ENCODE measurements at places on chromosomes 6 and 20. TPM values are rescaled to one million over a fixed set of nuclear protein-coding genes. Genes with fewer than 3 reads are reported as not detected.

DNA sequence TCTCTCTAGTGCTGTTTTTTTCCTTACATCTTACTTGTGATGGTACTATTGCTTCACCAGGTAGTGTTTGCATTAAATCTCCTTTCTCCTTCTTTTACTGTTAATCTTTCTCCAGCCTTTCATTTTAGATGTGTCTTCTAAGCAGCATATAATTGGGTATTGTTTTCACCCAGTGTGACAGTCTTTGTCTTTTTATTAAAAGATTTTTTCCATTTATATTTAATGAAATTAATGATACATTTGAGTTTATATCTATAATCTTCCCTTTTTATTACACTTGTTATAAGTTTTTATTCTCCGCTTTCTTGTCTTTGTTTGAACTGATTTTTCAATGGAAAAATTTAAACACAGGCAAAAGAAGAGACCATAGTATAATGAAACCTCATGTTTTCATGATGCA is 8.7 kb downstream of the COL20A1 start:
- DNase-seq = no peak

GRCh38 chr6:150534553-150534952 is 65.1 kb upstream of the PLEKHG1 start:
- DNase-seq = no peak

GRCh38 chr6:105620878-105621277 is 218.0 kb upstream of the PREP start:
- DNase-seq = no peak

DNA sequence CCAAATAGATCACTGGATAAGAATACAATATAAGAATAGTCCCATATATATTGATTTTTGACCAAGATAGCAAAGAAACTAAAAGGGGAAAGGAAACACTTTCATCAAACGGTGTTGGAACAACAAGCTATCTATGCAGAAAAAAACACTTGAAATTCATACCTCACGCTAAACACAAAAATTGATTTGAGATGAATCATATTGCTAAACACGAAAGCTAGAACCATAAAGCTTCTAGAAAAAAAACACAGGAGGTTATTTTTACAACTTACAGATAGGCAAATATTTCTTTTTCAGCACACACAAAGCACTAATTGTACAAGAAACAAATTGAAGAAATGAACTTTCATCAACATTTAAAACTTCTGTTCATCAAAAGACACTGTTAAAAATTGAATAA is 36.7 kb upstream of the TMEM14A start:
- no peak for DNase-seq

DNA sequence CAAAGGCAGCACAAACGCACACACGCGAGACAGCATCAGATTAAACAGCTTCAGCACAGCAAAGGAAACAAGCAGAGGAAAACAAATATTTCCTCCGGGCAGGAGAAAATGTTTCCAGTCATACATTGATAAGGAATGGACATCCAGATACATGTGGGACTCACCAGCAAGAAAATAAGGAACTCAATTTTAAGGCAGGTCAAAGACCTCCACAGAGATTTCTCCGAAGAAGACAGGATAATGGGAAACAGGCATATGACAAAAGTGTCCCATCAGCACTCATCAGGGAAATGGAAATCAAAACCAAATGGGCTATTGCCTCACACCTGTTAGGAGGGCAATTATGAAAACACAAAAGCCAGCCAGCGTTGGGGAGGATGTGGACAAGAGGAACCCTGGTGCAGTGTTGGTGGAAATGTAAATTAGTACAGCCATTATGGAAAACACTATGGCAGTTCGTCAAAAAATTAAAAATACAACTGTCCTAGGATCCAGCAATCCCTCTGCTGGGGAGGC is 9.7 kb upstream of the SLCO4A1 start:
- no peak for DNase-seq

DNA sequence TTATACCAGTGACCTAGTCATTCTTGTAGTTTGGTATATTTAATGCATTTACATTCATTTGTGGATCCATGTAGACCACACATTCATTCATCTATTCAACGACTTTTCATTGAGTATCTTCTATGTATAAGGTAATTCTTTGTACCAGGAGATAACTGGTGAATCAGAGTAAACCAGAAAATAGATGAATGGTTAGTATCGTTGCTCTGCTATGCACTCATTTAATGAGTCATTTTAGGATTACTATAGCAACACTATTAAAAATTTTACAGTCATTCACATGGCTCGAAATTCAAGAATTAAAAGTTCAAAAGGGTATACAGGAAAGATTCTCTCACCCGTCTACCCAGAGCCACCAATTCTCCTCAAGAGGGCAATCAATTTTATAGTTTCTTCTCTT is 26.8 kb downstream of the DOK5 start:
- DNase-seq = no peak

- no peak for DNase-seq
Measured at GRCh38 chr6:63584125-63584514, 11.8 kb downstream of the LOC128125822 start.

DNA sequence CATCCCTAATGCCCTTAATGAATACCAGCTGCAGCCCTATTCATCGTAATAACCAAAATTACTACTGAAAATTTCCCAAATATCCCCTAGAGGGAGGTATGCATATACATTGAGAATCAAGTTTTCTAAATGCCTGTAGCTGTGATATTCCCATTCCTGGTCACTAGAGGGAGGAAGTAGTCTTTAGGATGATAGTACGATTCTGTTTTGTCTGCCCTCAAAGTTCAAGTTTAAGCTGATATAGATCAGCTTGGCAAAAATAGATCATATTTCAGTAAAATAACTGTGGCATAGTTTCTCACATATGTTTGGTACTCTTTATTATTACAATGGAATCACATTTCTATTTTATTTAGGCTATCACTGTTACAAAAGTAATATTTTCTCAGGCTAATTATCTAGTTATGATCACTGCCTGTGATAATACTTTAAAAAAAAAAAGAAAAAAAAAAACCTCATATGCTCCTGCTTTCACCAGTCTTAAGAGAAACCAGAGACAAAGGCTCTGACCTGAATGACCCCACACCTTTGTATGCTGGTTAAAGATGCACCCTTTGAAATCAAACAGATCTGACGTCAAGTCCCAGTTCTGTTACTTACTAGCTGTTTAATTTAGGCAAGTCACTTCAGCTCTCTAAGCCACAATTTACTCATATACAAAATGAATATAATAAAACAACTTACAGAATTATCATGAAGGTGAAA is 11.0 kb downstream of the TSPYL1 start:
- no peak for DNase-seq

- DNase-seq = no peak
Measured at GRCh38 chr20:15248618-15249395, 911.4 kb upstream of the FLRT3 start.

- no peak for DNase-seq
Measured at GRCh38 chr6:108565893-108566292, 5.2 kb downstream of the FOXO3 start.

GRCh38 chr20:33013701-33014326 is 6.3 kb downstream of the BPIFB2 start:
- DNase-seq = no peak

DNA sequence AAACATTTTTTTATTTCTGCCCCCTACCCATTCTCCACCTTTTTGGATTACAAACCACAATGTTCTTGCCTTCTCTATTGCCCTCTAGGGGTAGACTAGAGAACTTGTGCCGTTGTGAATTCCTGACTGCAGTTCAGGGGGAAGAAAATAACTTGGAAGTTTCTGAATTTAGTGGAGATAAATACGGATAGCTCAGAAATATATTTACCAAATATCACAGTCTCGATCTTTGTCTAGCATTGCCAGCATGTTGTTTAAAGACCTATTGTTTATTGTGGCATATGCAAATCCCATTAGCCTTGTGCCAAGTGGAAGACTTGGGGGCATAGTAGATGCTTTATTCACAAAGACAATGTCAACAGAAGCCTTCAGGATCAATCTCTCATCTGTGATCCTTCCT is 154.1 kb upstream of the MMS22L start:
- no peak for DNase-seq

DNA sequence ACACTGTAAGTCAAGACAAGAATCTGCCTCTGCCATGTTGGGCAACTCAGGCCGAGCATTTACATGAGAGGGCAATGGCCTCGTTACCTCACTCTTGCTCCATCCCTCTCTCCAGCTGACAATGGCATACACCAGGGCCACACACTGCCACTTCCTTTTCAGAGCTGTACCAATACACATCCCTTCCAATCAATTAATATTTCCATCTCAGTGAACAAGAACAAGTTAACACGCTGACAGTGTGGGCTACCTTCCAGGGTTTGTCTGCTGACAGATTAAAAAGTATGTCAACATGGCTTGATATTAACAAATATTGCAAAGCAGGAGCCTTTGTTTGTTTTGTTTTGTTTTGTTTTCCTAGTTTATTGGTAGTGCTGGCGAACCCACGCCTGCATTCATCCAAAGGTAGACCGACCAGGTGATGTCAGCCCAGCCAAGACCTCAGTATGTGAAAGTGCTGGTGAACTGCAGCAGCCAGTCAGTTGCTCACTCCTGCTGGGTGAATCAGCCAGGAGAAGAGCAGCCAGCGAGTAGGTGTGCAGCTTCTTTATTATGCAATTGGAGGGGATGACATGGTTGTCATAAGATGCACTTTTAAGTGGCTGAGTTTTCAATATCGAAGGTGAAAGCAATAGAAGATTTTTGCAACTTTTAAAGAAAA is 487.3 kb upstream of the JARID2 start:
- no peak for DNase-seq

GRCh38 chr6:139416146-139416545 is 41.7 kb upstream of the CITED2 start:
- no peak for DNase-seq

DNA sequence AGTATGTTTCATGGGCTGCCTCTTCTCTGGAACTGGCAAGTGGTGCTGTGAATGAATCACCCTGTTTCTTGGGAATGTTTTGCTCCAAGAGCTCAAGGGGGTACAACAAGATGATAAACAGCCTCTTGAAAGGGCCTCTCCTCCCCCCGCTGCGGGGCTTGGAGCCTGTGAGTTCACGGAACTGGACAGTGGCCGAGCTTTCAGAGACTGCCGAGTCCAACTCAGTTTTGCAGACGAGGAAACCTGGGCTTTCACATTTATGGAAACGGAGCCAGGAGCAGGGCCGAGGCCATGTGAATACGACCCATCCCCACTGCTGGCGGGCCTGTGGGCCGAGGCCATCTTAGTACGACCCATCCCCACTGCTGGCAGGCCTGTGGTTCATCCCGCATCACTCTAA is 18.2 kb upstream of the SRC start:
- DNase-seq = peak; percentile 79

DNA sequence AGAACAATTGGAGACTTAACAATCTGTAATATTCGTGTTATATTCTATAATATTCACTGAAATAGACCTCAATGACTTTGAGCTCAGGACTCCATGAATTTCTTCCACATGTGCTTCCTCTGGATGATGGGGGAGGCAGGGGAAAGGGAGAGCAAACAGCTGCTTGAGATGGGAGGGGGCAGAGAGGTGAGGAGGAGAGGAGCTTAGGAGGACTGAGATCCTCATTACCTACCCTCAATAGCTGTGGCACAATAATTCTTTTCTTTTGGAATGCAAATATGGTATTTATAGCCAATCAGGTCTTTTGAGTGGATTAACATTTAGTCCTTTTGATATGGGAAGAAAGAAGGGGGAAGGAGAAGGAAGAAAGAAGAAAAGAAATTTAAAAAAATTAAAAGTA is 64.1 kb upstream of the ZNF217 start:
- no peak for DNase-seq

DNA sequence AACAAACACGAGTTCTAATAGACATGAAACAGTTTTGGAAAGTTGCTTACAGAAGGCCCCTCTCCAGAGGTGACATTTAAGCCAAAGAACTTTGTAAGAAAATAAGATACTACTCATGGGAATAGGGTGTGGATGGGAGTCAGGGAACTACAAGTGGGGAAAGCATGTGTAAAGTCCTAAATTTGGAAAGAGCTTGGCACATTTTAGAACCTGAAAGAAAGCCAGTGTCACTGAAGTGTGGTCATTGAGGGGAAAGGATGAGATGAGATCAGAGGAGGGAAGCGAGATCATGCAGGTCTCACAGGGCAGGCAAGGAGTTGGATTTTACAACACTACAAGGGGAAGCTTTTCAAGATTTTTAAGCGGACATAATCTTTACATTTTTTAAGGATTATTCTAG is 38.0 kb downstream of the VGLL2 start:
- DNase-seq = no peak

DNA sequence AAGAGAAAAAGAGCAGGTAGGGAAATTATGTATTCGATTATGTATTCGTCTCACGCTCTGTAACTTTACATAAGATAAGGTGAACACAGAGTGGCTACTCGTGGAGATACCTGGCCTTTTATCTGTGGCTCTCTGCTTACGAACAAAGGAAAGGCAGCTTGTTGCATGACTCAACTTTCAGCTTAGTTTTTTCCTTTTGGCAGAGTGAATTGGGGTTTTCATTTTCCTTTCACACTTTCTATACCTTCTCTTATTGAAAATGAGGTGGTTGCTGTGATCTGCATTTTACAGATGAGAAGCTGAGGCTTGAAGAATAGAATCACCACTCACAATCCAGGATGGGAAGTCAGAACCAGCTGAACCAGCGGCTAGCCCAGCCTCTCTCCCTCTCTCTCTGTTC is 13.3 kb upstream of the KCNK15 start:
- DNase-seq = no peak

DNA sequence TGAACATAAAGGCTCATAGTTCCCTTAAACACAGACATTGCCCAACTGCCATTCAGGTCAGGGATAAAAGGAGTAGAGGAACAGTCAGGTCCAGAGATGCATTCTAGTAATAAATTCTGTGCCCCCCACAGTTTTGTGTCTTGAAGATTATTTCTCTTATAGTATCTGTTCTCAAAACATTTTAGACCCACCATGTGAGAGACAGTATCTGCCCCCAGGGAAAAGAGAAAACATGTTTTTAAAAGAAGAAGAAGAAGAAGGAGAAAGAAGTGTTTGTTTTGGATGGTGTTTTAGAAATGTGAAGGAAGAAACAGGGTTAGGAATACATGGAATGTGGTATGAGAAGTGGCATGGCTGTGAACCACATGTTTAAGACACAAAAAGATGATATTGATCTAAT is 629.6 kb upstream of the EPHA7 start:
- no peak for DNase-seq

- DNase-seq = no peak
Measured at GRCh38 chr6:36973647-36974046, 12.3 kb downstream of the MTCH1 start.

Gene IL17A
- not detected for total RNA-seq

Gene LY6G5C
- total RNA-seq = 2.2 TPM

Gene HSPA1L
- 1.1 TPM for total RNA-seq

Gene HTR1B
- total RNA-seq = not detected

Gene HSPA12B
- 19.3 TPM for total RNA-seq

Gene C6orf52
- total RNA-seq = not detected

Gene C20orf144
- total RNA-seq = not detected

Gene LTA
- not detected for total RNA-seq

Data from left cardiac atrium (tissue), 4 donors.